CD8-positive, alpha-beta memory T cell (primary cell): ENCODE measurements at places on chromosomes 16 and 17.

- no peak for DNase-seq
Observed at GRCh38 chr16:15996432-15997109, 47.2 kb downstream of the ABCC1 start.

- no peak for DNase-seq
Observed at GRCh38 chr16:56930486-56931270, 1.3 kb upstream of the HERPUD1 start.

DNA sequence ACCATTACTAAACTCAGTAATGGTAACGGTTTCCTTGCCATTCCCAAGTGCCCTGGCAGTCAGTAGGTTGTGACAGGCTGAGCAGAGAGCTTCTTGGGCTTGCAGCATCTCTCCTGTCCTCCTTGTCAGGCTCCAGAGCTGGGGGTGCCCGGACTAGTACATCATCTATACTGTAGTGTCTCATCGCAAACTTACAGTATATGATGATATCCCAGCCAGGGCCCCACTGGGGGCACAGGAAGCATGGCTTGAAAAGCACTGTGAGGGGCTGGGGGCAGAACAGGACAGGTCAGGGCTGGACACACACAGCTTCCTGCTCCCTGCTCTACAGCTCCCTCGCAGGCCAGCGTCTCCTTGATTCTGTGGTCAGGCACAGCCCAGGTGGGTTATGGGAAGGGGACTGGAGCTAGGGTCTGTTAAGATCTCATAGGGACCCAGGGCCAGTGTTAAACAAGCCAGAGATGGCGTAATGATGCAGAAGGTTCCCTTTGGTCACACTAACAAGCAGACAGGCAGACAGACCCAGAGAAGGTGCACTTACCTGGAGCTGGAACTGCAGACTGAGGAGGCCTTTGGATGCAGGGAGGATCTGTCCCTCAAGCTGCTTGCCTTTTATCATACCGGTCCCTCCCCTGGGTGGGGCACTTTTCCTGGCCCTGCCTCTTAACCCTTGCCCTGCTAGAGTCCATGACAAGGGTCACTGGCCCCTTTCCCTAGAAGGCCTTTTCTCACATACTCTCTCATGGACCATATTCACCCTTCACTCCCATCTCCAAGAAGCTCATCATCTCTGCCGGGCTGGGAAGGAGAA is 6.8 kb downstream of the ERAL1 start:
- DNase-seq = no peak

GRCh38 chr17:40372031-40372430 is 7.5 kb upstream of the GJD3 start:
- DNase-seq = no peak

DNA sequence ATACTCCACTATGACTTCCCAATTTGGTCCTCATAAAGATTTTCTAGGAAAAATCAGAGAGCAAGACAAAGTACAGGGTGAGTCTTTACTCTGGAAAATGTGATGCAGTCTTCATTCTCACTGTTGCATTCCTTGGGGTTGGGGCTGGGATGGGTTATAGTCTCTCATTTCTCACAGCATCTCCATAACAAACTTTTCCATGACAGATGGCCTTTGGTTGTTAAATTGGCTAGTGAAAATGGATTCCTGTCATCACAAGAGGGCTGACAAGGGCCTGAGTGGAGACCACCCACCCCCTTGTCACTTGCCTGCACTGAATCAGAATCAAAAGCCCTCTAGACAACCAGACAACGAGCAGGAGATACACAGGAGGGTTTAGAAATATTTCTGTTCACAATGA is 174.6 kb downstream of the AATF start:
- DNase-seq = no peak

DNA sequence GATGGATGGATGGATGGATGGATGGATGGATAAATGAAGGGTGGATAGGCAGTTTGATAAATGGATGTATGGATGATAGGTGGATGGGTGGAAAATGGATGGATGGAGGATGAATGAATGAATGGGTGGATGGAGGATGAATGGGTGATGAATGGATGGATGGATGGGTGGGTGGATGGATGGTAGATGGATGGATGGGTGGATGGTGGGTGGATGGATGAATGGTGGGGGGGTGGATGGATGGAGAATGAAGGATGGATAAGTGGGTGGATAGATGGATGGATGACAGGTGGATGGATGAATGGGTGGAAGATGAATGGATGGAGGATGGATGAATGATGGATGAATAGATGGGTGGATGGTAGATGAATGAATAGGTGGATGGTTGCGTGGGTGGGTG is 70.1 kb upstream of the BCO1 start:
- no peak for DNase-seq

DNA sequence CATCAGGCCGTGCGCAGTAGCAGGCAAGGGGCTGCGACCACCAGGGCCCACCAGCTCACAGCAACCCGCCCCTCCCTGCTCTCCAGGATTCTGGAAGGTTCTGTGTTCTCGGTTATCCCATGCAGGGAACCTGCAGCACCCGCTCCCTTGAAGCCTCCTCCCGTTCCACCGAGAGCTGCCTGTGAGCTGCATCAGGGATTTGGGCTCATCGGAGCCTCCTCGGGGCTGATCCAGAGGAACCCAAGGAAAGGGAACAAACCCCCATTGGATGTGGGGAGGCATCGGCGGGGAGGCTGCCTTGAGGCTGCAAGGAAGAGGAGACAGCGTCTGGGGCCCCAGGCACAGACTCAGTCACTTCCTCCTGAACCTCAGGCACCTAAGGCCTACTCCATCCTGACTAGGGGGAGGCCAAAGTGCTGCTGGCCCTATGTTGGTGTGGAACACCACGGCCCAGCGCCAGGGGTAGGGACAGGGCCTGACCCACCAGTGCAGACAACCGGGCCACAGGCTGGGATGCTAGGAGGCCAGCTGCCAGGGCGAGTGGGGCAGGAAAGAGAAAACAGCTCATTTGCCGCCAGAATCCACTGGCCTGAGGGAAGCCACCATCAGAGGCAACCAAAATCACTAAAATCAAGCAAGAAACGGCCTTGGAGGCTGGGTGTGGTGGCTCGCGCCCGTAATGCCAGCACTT is 14.4 kb upstream of the LGALS3BP start:
- DNase-seq = no peak

GRCh38 chr16:66832661-66833305 is 2.0 kb upstream of the NAE1 start:
- no peak for DNase-seq

- no peak for DNase-seq
Observed at GRCh38 chr17:66466840-66467367, 164.5 kb downstream of the PRKCA start.

DNA sequence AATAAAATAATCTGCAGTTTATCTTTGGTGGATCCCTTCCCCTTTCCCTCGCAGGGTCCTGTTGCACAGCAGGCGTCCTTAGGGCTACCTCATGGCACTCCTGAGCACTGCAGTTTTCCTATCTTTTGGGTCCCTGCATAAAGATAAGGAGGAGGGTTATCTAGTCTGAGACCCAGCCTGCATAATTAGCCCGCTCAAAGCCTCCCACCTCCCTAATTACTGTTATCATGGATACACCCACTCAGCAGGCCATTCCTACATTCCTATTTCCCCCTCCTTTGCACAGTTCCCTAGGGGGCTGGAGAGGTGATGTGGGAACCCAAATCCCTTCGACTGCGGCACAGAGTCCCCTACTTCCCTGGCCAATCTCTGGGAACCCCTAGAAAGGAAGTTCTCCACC is 5.1 kb upstream of the CLUH start:
- no peak for DNase-seq
